ENCODE measurements at places on chromosomes 7 and 10.

GRCh38 chr10:121833387-121833786 is 94.4 kb downstream of the ATE1 start:
- DNase-seq = no peak
- H3K27me3 ChIP-seq = no peaks in the 10 kb centered on the region
- H3K4me3 ChIP-seq = no peak overlapping the region
- H3K4me1 ChIP-seq = no peaks in the 10 kb centered on the region
- H3K36me3 ChIP-seq = no peaks in the 10 kb centered on the region
- no peak overlapping the region for H3K27ac ChIP-seq

GRCh38 chr10:43890124-43890523 is 241.4 kb upstream of the ZNF32 start:
- no peak overlapping the region for H3K27ac ChIP-seq
- no peaks in the 10 kb centered on the region for H3K27me3 ChIP-seq
- no peak overlapping the region for H3K4me3 ChIP-seq

GRCh38 chr10:130018265-130018664 is 54.2 kb upstream of the EBF3 start:
- no peaks in the 10 kb centered on the region for H3K4me1 ChIP-seq
- no peaks in the 10 kb centered on the region for H3K27me3 ChIP-seq
- no peaks in the 10 kb centered on the region for H3K36me3 ChIP-seq
- H3K27ac ChIP-seq = no peak overlapping the region
- DNase-seq = no peak
- H3K4me3 ChIP-seq = no peak overlapping the region

DNA sequence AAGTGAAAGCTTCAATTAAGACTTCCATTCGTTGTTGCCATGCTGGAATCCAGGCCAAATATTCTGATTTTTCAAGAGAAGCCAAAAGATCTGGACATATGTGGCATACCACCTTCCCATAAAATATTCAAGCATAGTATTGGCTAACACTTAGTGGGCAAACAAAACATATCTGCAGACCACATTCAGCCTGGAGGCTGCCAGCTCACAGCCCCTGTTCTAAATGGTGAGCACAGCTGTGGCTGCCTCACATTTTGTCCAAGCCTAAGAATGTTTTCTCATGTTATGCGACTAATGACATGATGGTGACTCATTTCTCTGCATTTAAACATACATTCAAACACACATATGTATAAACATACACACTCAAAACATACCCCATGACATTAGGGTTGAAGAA is 10.6 kb upstream of the CALU start:
- H3K4me3 ChIP-seq = no peak overlapping the region
- no peak for DNase-seq
- H3K36me3 ChIP-seq = no peaks in the 10 kb centered on the region
- H3K4me1 ChIP-seq = no peaks in the 10 kb centered on the region
- no peaks in the 10 kb centered on the region for H3K27me3 ChIP-seq
- no peak overlapping the region for H3K27ac ChIP-seq

DNA sequence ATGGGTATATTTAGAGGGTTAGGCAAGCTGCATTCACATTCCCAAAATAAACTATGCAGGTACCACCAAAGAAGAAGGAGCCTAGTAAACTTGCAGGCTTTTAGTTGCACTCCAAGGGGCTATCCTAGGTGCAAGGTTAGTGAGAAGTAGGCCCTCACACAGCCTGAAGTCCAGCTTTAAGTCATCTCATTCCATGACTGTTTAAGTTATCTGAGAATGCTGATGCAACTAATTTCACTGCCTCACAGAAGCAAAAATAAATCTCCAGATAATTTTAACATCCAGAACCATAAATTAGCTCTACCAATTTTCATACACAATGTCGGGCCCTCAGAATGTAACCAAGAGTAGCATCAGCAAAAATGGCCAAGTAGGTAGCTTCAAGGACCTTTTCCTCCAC is 34.3 kb upstream of the HHEX start:
- no peak overlapping the region for H3K4me3 ChIP-seq
- no peaks in the 10 kb centered on the region for H3K4me1 ChIP-seq
- DNase-seq = no peak
- no peaks in the 10 kb centered on the region for H3K36me3 ChIP-seq

GRCh38 chr10:514137-514671 is 175.3 kb downstream of the DIP2C start:
- DNase-seq = no peak
- H3K27me3 ChIP-seq = no peaks in the 10 kb centered on the region
- no peaks in the 10 kb centered on the region for H3K4me1 ChIP-seq
- no peak overlapping the region for H3K4me3 ChIP-seq
- H3K36me3 ChIP-seq = no peaks in the 10 kb centered on the region

DNA sequence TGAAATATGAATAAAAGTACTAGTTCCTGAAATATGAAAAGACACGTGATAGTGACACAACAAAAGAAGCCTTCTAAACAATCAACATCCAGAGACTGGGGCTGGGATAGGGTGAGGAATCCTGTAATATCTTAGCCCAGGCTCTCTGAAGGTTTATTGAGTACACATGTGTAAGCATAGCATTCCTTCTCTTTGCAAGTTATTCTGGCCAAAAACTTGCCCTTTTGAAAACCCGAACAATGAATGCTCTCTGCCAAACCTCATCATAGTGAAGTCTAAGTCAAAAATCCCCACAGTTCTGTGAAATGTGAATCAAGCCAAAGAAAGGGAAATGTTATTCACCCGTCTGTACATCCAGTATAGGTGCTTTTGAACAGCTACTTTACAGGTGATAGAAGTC is 11.6 kb downstream of the SEMA3D start:
- H3K27ac ChIP-seq = no peak overlapping the region
- H3K4me3 ChIP-seq = no peak overlapping the region
- no peak for DNase-seq
- H3K36me3 ChIP-seq = no peaks in the 10 kb centered on the region
- no peaks in the 10 kb centered on the region for H3K27me3 ChIP-seq

- no peaks in the 10 kb centered on the region for H3K36me3 ChIP-seq
- no peak for DNase-seq
- H3K27ac ChIP-seq = no peak overlapping the region
Measured at GRCh38 chr10:132836248-132836831, 50.4 kb upstream of the NKX6-2 start.

Data from uterus (tissue), 4 donors.